ENCODE measurements at places on chromosomes 11 and 22.

DNA sequence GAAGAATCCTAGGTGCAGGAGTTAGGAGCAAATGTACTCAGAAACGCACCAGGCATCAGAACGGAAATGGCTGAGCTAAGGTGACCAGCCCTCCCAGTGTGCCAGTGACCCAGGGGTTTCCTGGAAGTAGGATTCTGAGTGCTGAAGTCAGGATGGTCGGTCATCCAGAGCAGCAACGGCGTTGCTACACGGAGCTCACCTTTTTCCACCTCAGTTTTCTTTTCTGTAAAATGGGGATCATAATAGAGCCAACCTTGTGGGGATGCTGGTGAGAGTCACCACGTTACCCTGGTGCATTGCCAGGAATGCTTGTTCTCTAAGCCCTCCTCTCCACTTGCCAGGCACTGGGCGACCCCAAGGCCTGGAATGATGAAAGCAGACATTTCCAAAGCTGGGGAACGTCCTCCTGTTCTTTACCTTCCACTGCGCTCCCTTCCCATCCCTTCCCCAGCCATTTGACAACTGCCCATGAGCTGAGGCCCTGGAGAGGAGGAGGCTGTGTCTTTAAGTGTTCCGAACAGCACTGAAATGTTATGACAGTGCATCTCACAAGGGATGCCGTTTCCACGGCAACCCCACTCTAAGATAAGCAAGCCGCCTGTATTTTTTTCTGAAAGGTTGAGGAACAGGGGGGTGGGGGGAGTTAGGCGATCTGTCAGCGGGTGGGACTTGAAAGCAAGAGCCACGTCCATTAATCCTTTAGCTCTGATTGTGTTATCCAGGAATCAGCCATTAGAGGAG is 66.8 kb downstream of the TSPAN18 start:
- DNase-seq = peak; percentile 60

- no peak for DNase-seq
Observed at GRCh38 chr11:118129471-118130172, 23.0 kb downstream of the SCN4B start.

GRCh38 chr11:84886344-84886743 is 740.8 kb downstream of the DLG2 start:
- DNase-seq = peak; percentile 33

- DNase-seq = no peak
Observed at GRCh38 chr22:45664136-45664646, 7.4 kb upstream of the ATXN10 start.

DNA sequence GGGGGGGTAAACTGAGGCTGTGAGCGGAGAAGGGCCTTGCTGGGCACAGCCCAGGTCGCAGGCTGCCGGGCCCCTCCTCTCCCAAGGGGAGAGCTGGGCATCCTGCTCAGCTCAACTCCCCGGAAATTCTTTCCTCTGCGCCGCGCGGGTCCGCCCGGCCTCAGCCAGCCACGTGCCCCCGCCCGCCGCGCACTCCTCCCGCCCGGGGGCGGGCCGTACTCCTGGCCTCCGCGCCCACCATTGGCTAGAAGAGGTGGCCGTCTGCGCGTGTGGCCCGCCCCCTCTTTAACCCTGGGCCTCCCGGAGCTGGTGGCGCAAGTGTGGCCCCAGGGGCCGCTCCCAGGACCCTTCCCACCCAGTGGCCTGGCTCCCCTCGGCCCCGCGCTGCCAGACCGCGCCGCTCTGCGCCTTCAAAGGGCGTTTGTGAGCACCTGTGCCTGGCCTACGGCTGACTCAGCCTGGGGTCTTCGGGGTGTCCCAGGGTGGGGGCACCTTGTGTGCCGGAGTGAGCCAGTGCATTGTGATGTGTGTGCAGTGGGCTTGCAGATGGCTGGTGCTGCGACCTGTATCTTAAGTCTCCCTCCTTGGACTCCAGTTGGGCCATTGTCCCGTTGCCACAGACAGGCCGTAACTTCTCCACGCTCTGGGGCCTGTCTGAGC is 2.0 kb downstream of the MRGPRF start:
- DNase-seq = peak; percentile 46

- DNase-seq = no peak
Observed at GRCh38 chr11:112024178-112024772, 933 bp upstream of the DLAT start.

GRCh38 chr11:119473226-119473625 is 50.3 kb upstream of the THY1 start:
- no peak for DNase-seq

DNA sequence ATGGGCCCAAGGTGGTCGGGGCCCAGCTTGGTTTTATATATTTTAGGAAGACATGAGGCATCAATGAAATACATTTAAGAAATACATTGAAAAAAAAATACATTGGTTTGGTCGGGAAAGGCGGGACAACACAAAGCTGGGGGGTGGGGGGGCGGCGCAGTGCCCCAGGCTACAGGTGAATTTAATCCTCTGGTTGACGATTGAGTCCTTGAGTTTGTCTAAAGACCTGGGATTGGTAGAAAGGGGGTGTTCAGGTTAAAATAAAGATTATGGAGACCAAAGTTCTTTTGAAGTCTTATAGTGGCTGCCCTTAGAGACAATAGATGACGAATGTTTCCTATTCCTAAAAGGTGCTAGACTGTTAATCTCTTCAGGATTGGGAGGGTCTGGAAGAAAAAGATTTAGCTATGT is 3.1 kb downstream of the IFITM1 start:
- no peak for DNase-seq

GRCh38 chr22:47188261-47189055 is 426.0 kb downstream of the TBC1D22A start:
- no peak for DNase-seq

GRCh38 chr11:63998558-63999348 is 12.5 kb downstream of the OTUB1 start:
- no peak for DNase-seq

- DNase-seq = no peak
Observed at GRCh38 chr11:3817181-3817800, 8.9 kb downstream of the PGAP2 start.

DNA sequence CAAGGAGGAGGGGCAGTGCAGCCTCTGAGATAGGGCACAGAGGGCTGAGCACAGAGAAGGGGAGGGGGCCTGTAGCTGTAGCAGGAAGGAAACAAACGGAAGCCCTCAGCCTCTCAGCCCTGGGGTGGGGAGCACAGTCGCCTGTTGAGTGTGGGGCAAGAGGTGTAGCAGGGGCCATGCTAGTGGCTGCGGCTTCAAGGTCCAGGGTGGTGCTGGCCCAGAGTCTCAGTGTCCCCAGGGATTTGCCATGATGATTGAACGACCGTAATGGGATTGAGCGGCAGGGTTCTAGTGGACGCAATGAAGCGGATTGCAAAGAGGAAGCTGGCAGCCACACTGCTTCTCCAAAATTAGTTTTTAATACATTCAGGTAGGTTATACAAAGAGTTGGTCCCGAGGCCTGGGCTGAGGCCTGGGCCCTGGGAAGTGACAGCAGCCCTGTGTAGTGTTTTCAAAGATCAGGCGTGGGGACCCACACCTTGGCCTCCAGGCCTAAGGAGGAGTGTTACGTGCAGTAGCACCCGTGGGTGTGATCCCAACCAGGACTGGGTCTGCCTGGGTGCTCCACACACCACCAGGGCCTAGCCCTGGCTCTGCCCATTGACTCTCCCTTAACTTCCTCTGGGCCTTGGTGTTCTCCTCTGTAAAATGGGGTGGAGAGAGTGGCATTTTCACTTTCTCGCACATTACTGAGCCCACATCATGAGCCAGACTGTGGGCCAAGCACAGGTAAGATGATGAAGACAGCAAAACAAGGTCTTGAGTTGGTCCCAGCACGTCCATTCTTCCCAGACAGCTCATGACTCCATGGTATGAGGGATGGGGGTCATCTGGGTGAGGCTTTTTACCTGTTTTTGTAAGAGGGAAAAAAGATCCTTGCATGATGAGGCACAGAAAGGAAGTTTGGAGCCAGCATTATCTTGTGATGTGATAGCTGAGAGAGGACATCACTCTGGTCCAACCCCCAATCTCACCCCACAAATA is 13.1 kb downstream of the LRRC32 start:
- no peak for DNase-seq

DNA sequence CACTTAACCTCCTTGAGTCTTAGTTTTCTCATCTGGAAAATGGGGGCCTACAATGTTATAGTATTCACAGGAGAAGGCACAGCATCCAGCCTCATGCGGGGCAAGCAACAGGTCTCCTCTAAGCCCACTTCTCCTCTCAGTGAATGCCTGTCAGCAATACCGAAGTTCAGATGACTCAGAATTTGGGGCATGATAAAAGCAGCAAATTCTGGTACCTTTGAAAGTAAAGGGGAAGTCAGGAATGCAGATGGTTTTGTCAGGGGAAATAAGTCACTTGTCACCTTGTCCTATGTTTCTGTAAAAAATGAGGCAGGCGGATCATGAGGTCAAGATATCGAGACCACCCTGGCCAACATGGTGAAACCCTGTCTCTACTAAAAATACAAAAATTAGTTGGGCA is 350.2 kb downstream of the LARGE1 start:
- DNase-seq = no peak

- DNase-seq = no peak
Observed at GRCh38 chr22:45818424-45819085, 146.9 kb downstream of the ATXN10 start.

GRCh38 chr11:108882211-108882831 is 217.5 kb downstream of the DDX10 start:
- DNase-seq = no peak

- peak; percentile 34 for DNase-seq
Observed at GRCh38 chr22:25048659-25049647, 96.4 kb downstream of the KIAA1671 start.

DNA sequence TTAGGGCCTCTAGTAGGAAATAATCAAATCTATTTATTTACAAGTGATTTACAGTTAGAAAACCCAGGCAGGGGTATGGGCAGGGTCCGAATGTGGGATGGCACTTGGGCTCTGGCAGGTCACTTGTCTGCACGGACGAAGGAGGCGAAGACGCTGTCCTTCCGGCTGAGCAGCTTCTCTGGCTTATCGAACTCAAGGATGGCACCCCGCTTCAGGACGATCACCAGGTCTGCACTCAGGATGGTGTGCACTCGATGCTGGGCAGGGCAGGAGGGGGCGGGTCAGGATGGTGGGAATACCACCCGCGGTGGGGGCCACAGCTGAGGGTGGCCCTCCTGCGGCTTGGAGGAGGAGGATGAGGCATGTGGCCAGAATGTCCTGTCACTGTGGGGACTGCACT is 4.4 kb upstream of the KCNJ11 start:
- DNase-seq = no peak

- no peak for DNase-seq
Observed at GRCh38 chr22:47040486-47041270, 278.2 kb downstream of the TBC1D22A start.
